Cortex of kidney (tissue), 1 donor: ENCODE measurements at places on chromosomes 11 and 22.

DNA sequence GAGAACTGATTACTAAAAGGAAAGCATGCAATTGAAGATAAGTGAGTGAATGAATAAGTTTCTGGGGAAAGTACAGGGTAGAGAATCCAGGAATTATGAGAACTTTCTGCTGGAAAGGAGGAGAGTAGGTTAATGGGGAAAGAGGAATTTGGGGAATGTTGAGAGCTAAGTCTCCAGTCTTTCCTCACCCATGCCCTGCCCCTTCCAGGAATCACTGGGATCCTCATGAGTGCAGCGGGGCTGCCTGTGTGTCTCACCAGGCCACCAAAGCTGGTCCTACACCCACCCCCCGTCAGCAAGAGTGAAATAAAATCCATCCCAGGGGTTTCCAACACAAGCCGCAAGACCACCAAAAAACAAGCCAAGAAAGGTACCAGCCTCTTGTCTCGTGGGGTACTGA lies 17.0 kb downstream of the DTX4 start:
- no peak for DNase-seq

GRCh38 chr22:35749808-35750207 lies 32.1 kb downstream of the APOL5 start:
- no peak for DNase-seq

GRCh38 chr11:59898650-59899049 lies 20.1 kb downstream of the OOSP3 start:
- no peak for DNase-seq

DNA sequence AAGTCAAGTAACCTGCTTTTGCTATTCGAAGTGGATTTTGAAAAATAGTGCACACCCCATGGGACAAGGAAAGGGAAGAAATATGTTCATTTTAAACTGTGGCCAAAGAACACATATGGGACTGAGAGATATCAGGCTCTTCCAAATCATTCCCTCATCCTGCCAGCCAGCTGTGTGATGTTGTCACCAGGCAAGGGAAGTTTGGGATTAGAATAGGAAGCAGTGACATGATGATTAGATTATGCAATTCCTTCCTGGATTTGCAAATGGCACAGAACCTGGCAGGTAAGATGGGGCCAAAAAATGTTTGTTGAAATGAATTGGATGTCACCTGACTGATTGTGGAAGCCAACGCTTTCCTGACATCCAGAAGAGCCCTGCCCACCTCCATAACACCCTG lies 4.9 kb upstream of the SCN3B start:
- DNase-seq: no peak

GRCh38 chr11:59403546-59403945 lies 22.7 kb downstream of the OR5A2 start:
- no peak for DNase-seq

- DNase-seq: no peak
These were observed 38.2 kb upstream of the MRPL17 start for GRCh38 chr11:6721343-6721742.

DNA sequence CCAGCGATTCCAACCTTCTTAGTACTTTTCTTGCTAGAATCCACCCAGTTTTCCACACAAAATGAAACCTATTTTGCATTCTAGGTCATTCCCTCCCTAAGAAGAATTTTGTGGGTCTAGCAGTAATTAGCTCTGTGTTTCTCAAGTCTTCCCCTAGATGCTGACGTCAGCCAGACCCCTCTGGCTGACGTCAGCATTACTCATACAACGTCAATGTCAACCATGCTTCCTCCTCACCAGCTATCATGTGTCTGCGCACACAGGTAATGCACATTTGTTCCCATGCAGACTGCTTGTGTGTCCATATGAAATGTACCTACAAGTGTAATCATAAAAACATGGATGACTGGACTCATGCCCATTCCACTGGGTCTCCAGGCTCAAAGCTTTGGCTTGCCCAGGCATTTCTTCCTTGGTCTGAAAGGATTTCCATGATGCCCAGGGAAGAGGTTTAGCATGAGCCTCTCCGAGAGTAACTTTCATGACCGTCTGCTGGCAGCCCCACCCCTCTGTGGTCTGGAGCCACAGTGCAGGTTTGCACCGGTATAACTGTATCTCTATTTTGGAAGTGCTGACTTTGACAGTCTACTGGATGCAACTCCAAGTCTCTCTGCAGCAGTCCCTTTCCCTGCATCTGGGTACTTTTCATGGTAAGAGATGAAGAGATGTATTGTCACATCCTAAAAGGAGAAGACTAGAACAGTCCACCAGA lies 58.6 kb downstream of the DSCAML1 start:
- no peak for DNase-seq

- DNase-seq: no peak
These were observed 50.4 kb downstream of the TENM4 start for GRCh38 chr11:79390477-79390876.

GRCh38 chr11:19571906-19572305 lies 140.7 kb upstream of the NAV2 start:
- DNase-seq: no peak

DNA sequence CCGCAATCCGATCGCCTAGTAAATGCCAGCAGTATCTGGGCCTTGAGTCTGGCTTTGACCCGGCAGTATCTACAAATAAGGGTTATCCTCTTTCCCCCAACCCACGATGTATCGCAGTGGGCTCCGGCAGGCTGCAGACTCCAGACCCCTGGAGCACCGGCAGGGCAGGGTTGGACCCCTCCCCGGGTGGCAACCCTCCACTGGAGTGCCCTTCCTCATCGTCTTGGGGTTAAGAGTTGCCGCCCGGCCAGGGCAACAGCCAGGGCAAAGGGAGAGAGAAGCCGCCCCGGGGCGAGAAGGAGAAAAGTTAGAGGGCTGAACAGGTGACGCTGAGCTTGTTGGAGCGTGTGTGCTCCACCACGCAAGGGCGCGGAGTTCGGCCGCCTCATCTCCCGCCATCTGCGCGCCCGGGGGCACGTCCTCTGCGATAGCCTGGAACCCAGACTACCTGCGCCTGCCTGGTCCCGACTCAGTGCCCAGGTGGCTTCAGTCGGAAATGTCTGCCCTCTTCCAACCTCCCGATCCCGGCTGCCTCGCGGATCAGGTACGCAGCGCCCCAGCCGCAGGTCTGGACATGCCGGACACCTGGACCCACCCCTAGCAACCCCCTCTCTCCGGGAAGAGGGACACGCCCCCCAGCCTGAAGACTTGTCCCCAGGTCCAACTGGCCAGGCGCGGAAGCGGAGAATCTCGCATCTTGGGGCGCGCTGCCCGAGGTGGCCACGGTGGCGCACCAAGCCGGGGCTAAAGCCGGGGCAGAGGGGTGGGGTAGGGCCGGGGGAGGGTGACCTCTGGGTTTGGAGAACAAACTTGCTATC lies 1.2 kb downstream of the DSCAML1 start:
- no peak for DNase-seq

DNA sequence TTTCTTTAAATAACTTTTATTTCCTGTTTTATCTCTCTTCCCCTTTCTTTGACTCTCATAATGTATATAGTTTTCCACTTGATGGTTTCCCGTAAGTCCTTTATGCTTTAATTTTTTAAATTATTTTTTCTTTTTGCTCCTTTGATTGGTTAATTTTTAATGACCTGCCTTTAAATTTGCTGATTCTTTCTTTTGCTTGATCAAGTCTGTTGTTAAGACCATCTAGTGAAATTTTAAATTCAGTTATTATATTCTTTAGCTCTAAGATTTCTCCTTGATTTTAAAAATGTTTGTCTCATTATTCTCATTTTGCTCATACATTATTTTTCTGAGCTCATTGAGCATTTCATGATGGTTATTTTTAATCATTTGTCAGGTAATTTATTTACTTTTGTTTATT lies 718.6 kb downstream of the METTL15 start:
- DNase-seq: no peak

DNA sequence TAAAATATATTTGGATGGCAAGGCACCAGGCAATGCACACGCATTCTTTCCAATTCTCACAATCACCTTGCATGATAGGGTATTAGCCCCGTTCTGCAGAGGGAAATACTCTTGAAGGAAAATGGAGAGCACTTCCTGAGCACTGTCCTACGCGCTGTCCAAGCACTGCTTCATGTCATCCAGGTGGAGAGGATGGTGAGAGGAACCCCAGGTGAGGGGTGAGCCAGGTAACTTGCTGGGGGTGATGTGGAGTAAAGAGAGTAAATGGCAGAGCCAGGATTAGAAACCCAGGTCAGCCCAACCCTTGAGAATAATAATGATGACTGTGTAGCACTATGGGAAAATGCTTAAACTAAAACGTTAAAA lies 711 bp upstream of the PACSIN2 start:
- DNase-seq: no peak

- no peak for DNase-seq
These were observed 90.4 kb upstream of the PDGFD start for GRCh38 chr11:104254347-104254746.

DNA sequence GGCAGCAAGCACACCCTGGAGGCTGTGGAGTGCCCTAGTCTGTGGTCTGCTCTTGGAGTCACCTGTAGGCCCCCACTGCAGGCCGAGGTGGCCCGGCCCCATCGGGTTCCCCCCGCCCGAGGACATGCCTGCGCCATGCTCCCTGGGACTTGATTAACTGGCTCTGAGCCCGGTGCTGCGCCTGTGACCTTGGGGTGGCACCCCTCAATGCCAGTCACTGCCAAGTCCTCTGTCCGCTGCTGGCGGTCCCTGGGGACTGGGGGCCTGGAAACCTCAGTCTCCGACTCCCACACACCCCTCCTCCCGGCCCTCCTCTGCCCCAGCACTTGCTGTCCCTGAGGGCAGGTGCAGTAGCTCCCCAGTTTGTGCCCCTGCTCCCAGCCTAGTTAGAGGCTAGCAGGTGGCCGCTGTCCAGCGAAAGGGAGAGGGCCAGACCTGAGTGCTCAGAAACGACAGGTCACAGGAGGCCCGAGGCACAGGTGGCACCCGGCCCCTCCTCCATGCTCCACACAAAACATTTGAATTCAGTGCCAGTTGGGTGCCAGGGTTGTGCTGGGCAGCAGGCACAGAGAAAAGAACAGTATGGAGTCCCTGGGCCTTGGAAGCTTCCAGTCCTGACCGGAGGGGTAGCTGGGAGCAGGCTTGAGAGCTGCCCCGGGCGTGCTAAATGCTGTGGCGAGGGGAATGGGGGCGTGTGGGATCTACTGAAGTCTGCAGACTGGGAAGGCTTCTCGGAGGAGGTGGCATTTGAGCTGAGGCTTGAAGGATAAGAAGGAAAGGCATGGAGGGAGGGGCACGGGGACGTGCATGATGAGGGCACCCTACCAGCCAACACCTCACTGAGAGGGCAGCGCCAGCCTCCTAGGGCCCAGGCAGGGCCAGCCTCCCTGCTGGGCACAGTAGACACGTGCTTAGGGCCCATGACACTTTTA lies 16.4 kb upstream of the FLRT1 start:
- no peak for DNase-seq

GRCh38 chr11:117314840-117315239 lies 1.2 kb downstream of the BACE1 start:
- no peak for DNase-seq

DNA sequence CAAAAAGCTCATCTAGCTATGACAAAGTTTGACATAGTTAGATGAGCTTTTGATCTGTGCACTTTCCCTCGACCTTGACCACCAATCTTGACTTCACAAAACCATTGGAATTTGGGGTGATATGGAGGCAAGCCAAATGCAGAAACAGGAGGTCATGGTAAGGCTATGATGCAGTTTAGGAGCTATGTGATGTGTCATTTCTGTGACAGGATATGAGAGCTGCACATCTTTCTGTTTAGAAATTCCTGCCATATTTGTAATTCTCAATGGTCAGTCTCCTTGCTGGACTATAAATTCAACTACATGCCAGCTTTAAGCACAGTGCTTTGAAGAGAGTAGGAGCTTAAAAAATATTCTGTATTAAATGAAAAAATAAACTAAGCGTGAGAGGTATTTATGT lies 12.9 kb downstream of the OR51B6 start:
- DNase-seq: no peak

DNA sequence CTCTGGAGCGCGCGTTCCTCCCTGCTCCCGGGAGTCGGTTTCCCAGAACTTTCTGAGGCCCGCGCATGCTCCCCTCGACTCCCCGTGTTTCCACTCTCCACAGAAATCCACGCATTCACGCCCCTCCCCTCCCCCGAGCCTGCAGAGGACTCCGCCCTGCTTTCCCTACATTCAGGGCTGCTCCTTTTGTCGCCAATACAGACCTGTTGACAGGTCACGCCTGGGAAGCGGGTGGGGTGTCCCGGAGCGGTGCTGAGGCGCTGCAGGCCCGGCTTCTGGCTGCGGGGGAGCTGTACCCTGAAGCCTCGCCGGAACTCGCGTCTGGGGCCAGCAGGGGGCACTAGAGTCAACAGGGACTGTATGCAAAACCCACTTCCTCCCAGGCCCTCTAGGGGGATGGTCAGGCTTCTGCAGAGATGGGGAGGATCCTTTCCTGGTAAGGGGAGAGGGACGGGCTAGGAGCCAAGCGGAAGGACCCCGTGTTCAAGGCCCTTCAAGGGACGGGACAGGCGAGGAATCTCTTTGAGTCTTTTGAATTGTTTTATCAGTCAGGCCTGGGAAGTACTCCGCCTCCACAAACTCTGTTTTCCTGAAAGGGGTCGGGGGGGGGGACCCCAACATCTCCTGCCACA lies at the start of gene PRAME:
Gene PRAME, minus strand, starts transcription at position 294 of the 632 bp plus-strand sequence. CDS start 2,433 bp downstream, outside the sequence.
- no peak for DNase-seq

GRCh38 chr11:134469627-134470026 lies 57.6 kb upstream of the B3GAT1 start:
- DNase-seq: no peak

- no peak for DNase-seq
These were observed 9.4 kb downstream of the C11orf97 start for GRCh38 chr11:94521684-94522083.

DNA sequence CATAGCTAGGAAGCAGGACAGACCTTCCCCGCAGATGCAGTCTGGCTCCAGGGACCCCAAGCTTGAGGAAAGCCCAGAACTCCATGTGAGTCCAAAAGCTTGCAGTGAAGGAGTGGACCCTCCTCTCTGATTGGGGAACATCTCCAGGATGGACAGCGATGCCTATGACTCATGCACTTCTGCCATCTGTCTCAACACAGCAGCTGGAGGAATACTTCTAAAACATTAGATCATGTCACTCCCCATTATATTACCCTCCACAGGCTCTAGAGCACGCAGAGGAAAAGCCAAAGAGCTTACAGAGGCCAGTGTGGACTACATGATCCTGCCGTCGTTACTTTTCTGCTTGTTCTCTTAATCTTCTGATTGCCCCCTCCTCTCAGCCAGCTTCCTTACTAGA lies 605.7 kb downstream of the INSC start:
- DNase-seq: no peak

GRCh38 chr11:131408025-131408640 lies 37.7 kb downstream of the NTM start:
- DNase-seq: no peak
